ENCODE measurements at places on chromosomes 7 and 10.
A peak's percentile ranks its signal among the peaks of the same experiment; 100 is the strongest.

GRCh38 chr10:38159004-38159403 is 64.9 kb downstream of the ZNF37A start:
- no peak for DNase-seq

DNA sequence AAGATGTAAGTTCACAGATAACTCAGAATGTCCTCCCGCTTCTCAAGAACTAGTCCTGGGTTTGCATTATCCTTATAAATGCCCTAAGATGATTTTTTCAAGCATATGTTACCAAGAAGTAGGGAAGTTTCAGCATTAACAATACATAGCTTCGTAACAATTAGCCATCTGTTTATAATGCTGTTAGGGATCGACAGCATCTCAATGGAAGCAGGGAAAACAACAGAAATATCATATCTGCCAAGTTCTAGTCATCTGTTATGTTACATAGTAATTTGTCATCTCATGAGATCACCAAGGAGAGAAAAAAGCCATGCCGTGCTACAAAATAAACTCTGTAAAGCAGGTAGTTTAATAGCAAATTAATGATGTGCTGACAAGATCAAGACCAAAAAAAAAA is 731.5 kb upstream of the C7orf33 start:
- no peak for DNase-seq

DNA sequence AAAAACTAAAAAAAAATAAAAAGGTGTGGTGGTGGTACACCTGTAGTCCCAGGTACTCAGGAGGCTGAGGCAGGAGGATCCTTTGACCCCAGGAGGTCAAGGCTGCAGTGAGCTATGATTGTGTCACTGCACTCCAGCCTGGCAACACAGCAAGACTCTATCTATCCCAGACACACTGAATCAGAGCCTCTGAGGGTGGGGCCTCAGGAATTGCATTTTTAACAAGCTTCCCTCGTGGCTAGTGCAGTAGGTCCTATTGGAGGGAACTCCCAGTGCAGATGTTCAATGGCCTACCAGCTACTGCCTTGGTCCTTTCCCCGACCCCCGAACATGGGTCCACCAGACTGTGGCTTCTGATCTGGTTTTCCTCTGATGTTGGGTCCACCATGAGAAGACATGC is 14.9 kb downstream of the STRA8 start:
- no peak for DNase-seq

DNA sequence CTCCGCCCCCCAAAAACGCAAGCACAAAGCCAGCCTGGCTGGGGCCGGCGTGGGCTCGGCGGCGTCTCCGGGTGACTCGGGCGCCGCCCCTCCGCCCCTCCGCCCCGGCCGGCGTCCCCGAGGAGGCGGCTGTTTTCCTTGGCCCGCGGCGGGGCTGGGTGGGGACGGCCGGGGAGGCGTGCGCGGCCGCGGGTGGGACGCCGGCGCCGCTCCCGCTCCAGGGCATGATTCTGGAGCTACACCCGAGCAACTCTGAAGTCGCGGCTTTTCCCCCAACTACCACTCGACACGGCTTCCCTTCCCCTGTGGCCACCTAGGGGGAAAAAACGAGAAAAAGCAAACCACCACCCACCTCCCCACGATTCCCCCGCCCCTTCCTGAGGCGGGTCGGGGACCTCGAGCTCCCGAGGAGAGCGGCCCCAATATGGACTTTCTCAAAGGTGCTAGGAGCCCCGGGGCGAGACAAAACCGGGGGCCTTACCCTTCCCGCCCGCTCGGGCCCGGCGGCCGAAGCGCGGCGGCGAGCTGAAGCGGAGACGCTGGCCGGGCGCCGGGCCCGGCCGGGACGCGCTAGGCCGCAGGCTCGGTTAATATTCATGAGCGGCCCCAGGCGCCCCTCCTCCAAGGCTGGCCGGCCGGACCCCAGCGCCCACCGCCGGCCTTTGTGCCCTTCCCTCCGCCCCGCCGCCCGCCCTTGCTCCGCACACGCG is 856 bp downstream of the ARHGAP21 start:
- peak; percentile 77 for DNase-seq

All from erythroblast (primary cell).